ENCODE measurements at places on chromosomes 11 and 22.
A peak's percentile ranks its signal among the peaks of the same experiment; 100 is the strongest.

GRCh38 chr22:46609175-46609690, 11.0 kb upstream of the GRAMD4 start:
- no peak for DNase-seq

DNA sequence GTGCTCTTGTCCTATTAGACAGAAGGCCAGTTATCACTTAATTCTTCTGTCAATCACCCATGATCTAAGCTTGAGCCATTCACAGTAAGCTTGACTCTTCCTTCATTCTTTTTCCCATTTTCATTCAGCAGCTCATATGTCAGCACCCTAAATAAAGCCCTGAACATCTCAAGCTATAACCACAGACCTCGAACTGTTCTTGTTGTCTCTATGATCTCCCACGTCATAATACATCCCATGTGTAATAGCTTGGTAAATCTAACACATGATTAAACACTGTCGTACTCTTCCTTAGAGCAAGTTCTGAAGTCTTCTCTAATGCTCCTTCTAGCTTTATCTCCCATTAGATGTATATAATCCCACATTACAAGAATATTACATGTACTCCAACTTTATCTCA, 14.4 kb downstream of the MUC15 start:
- DNase-seq: no peak

DNA sequence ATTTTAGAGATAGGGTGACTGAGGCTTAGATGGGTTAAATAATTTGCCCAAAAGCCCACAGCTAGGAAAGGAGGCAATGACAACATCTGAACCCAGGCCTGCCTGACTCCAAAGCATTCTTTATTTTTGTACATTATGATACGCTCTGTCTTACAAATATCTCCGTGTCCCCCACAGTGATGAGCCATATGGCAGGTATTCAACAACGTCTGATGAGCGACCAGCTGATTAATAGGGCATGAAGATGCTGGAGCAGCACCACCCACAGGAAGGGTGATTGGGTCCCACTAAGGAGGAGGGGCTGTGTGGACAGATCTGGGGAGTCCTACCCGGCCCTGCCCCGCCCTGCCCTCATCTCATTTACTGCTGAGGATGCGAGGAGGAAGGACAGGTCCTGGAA, 380.6 kb downstream of the CADM1 start:
- no peak for DNase-seq

GRCh38 chr11:19919050-19919561, 206.5 kb downstream of the NAV2 start:
- peak; percentile 99 for DNase-seq

- DNase-seq: no peak
These were observed 126.1 kb downstream of the DSCAML1 start for GRCh38 chr11:117670924-117671323.

DNA sequence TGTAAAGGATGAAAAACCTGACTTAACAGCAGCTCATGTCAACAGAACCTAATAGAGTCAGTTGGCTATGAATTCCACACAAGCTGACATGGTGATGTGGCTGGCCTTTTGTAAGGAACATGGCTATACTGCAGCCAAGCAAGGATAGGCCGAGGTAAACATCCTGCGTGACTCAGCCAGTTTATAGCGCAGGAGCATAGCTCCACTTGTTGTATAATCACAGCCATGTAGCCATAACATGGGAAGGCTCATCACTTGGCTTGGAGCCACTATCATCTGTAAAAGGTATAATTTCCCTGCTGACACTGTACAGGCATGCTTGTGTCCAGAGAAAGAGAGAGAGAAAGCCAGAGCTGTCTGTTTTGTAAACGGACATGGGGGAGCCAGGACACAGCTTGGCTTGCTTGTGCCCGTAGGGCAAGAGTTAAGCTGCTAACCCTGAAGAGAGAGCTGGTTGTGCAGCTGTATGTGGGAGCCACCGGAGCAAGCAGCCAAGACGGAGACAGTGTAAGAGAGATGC, 104.4 kb upstream of the PLET1 start:
- DNase-seq: peak; percentile 81

DNA sequence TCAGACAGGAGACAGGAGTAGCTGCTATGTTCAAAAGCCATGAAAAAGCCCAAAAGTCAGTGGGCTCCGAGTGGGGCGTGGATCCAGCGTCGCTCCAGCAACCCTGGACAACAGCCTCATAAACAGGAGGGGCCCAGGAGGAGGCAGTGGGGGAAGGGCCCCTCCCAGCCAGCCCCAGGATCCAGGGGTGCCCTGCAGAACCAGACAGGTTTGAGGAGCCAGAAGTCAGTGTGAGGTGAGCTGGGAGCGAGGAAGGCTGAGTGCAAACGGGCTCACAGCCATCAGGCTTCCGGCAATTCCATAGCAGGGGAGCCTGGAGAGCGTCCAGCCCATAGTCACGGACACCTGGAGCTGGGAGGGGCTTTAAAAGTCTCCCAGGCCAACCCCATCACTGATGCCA, 217.7 kb downstream of the MN1 start:
- no peak for DNase-seq

DNA sequence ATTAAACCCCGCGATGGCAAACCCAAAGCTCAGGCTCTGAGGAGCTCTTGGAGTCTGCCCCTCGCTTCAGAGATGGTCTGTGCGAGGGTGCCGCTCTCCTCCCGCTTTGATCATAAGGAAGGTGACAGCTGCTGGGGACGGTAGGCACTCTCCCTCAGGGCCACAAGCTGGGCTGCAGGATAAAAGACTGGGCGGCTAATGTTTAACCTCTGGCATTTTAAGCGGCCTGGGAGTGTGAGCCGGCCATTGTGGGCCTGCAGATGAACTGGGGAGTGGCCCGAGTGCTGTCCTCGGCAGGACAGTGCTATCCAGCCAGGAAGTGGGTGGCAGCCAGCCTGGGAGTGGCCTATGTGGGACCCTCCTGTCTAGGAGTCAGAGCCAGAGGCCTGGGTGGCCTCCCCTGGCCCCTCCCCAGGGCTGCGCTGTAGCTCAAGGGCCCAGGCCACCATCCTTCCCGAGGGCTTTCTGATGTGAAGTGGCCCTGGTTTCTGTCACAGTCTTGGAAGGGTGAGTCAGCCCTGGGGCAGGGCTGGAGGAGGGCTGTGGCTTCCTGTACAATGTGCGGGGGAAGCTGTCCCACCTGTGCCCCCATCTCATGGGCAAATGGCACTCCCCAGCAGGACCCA, 58.7 kb upstream of the PRODH start:
- DNase-seq: no peak

- no peak for DNase-seq
These were observed 319.3 kb downstream of the DCDC1 start for GRCh38 chr11:31050061-31050765.

Measured in AG04449 (cell line).